ENCODE measurements at places on chromosomes 6 and 20. TPM values are rescaled to one million over a fixed set of nuclear protein-coding genes. Genes with fewer than 3 reads are reported as not detected.

DNA sequence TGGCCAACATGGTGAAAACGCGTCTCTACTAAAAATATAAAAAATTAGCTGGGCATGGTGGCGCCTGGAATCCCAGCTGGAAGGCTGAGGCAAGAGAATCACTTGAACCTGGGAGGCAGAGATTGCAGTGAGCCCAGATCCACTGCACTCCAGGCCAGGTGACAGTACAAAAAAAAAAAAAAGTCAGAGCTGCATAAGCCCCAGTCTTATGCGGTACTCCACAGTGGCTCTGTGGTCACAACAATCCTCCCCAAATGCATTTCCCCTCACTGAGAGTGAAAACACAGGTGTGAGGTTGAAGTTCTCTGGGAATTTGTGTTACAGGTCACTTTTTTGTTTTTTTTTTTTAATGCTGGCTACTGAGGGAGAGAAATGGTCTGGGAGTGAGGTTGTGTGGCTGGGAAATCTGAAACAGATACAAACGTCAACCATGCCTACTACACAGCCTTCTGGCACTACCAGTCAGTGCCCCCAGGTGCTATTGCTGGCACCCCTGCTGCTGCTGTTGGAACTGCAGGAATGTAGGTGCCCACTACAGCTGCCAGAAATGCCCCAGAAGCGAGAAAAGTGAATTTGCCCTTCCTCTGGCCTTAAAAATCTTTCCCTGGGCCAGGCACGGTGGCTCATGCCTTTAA is 5.7 kb downstream of the MRPS26 start:
- DNase-seq, result no peak

DNA sequence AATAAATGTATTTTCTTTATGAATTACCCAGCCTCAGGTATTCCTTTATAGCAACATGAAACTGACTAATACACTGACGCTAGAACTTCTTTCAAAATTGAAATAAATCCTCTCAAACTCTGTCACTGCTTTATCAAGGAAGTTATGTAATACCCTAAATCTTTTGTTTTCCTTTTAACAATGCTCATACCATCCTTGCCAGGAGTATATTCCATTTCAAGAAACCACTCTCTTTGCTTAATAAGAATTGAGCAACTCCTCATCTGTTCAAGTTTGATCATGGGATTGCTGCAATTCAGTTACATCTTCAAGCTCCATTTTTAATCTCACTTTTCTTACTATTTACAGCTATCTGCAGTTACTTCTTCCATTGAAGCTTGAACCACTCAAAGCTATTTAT is 707.6 kb upstream of the MARCKS start:
- no peak for DNase-seq

GRCh38 chr20:19506021-19506420 is 252.0 kb upstream of the RIN2 start:
- no peak for DNase-seq

DNA sequence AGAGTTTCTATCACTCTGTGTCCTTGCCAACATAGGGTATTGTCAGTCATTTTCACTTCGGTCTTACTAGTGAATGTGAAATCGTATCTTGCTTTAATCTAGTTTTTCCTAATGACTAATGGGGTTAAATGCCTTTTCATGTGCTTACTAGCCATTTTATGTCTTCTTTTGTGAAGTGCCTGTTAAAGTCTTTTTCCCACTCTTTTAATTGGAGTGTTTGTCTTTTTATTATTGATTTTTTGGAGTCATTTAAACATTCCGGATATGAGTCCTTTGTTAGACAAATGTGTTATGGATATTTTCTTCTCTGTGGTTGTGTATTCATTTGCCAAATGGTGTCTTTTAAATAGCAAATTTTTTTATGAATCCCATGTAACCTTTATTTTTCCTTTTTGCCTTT is 194.6 kb downstream of the CDH26 start:
- no peak for DNase-seq

DNA sequence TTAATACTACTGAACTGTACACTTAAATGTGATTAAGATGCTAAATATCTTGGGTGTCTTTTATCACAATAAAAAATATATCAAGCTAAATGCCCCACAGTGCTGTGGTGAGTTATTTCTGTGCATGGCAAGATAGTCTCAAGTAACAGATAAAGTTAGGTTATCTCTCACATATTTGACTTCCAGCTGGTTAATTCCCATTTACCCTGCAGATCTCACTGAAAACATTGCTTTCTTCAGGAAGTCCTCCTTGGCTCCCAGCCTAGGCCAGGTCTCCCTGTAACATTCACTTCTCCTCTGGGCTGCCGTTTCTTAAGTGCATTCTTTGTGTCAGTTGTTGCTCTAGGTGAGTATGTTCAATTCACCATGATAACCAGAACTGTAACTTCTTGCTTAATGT is 59.1 kb downstream of the SLC22A1 start:
- no peak for DNase-seq

DNA sequence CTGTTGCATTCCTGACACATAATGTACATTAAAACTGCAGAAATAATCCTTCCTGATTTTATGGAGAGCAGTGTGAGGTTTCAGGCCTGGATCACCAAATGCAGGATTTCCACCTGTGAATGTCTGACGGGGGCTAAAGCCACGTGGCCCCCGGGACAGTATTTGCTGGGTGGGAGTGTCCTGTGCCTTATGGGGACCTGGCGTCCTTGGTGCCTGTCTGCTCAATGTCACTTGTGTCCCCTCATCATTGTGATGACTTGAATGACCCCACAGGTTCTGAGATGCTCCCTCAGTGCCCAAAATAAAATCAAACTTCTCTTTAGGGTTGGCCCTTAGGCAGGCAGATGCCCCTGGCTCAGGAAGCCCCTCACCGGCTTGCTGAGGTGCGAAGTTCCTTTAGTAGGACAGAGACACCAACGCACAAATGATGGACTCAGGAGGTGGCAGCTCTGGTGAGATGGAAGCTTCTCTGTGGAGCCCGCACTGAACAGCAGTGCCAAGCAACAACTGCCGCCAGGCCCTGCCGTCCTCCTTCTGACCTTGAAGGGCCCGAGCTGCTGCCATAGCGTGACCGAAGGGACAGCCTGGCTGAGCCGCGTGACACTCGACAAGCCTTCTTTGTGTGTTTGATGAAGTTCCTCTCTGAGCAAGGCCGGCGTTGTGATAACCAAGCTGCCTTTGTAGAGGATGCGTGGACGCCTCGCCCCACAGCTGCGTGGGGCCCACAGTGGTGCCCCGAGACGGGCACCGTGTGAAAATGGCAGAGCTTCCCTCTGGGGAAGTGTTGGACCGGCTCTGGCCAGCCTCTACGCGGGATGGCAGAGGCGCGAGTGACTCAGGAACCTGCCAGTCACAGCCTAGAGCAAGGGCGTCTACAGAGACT is 30.9 kb downstream of the FRMD1 start:
- no peak for DNase-seq

- DNase-seq, result no peak
Measured at GRCh38 chr6:87881342-87881895, 166.2 kb upstream of the SPACA1 start.

- peak; percentile 5 for DNase-seq
Measured at GRCh38 chr6:82741996-82742385, 323.6 kb downstream of the UBE3D start.

- DNase-seq, result peak; percentile 80
Measured at GRCh38 chr6:17584241-17584803, 15.8 kb upstream of the FAM8A1 start.

GRCh38 chr6:148239215-148239614 is 103.4 kb upstream of the SASH1 start:
- DNase-seq, result no peak

- no peak for DNase-seq
Measured at GRCh38 chr6:228881-229651, 63.2 kb upstream of the DUSP22 start.

- no peak for DNase-seq
Measured at GRCh38 chr6:11164717-11165646, 53.5 kb upstream of the ERVFRD-1 start.

DNA sequence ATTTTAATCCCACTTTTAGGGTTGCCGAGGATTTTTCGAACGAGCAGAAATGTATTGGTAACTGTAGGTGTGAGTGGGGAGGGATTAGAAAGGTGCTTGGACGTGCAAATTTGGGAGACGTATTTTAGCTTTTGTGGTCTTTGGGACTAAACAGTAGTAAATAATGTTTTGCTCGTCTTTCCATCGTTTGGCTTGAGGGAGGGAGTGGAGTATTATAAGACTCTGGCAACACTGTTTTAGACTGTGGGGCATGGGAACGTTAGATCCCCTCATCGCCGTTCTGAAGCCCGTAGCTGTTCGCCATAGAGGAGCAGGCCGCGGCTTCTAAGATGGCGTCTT is 2.8 kb downstream of the BRD2 start:
- DNase-seq, result no peak

- no peak for DNase-seq
Measured at GRCh38 chr6:10613077-10613476, 81.3 kb downstream of the C6orf52 start.

DNA sequence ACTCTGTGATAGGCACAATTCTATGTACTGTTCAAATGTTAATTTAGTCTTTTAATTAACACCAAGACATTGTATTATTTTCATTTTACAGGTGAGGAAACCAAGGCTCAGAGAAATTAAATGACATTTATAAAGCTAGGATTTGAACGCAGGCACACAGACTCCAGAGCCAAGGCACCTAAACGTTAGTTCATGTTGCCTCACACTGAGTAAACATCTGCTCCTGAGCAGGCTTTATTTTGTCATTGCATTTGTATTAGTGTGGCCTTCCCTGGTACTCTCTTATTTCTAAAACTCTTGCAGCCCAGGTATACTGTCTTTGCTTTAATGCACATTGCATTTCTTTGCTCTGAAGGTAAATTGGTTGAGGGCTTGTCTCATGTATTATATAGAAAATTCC is 263.1 kb upstream of the FLRT3 start:
- no peak for DNase-seq

DNA sequence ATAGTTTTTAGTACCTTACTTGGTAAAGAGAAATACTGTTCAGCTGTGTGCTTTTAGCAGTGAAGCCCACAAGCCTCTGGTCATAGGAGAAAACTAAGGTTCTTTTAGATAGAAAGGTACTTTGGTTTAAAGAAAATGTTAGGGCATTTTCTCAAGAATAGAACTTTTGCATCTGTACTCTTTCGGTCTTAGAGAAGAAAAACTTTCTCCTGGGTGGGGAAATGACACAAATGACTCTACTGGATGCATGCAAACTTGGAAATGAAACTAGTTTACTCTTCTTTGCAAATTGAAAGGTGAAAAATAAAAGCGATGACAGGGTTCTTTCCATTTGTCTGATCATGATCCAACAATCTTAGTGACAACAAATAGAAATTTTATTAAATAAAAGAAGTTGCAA is 2.1 kb upstream of the TMEM217 start:
- no peak for DNase-seq

Gene MLN
- not detected for total RNA-seq

Gene DPPA5
- 7.0 TPM for total RNA-seq

Gene FNDC1
- total RNA-seq, result 0.38 TPM

Gene EYS
- total RNA-seq, result 0.38 TPM

Gene BAG2
- total RNA-seq, result 8.5 TPM

Data from GM23338 (cell line).